ENCODE measurements at places on chromosomes 12 and 14.

DNA sequence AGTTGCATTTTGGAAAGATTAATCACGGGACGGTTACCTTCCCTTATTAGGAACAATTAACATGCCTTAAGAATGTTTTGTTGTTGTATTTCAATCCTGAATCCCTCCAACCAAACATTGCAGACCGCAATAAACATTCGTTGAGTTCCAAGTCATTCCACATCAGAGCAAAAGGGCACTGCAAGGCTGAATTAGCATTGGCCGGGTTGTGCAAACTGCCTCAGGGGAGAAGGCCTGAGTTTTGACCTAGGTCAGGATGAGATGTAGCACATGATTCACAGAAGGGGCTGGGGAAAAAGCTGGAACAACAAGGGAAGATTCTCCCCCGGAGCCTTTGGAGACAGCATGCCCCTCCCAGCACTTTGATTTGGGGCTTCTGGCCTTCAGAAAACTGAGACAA is 82.1 kb upstream of the BDKRB2 start:
- DNase-seq = peak; percentile 27

DNA sequence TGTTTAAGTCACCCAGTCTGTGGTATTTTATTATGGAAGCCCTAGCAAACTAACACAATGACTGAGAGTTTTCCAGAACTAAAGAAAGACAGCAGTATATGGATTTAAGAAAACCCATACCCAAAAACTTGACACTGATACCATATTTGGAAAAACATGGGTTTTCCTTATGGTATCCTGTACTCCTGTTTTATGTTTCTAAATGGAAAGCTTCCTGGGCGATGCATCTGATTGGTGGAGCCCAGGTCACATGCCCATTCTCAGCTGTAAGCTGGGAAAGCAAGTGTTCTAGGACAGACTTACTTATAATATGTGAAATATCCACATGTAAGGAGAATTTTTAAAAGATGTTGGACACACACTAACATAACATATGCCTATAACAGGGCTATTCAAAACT is 4.5 kb upstream of the RNASE4 start:
- no peak for DNase-seq

GRCh38 chr12:14910090-14910915 is 24.6 kb upstream of the MGP start:
- no peak for DNase-seq

- no peak for DNase-seq
Measured at GRCh38 chr12:55831447-55831815, 2.0 kb upstream of the DNAJC14 start.

DNA sequence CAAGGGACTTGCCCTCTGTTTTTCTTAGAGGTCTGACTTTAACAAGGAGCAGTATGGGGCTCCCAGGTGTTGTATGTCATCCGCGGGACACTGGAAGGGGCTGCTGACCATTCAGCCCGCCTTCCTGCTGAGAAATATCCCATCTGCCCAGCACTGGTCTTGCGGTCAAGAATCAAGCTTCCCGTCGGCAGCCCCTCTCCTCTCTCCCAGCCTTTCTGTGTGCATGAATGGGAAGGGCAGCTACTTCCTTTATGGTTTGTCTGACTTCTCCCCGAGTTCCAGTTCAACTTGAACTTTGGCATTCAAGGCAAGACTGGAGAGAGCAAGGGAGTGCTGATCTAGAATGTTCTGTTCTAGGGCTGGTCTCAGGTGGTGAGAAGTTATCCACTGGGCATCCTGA is 51.5 kb downstream of the PSMA6 start:
- no peak for DNase-seq

GRCh38 chr14:54893151-54893760 is 9.4 kb downstream of the GCH1 start:
- DNase-seq = no peak

DNA sequence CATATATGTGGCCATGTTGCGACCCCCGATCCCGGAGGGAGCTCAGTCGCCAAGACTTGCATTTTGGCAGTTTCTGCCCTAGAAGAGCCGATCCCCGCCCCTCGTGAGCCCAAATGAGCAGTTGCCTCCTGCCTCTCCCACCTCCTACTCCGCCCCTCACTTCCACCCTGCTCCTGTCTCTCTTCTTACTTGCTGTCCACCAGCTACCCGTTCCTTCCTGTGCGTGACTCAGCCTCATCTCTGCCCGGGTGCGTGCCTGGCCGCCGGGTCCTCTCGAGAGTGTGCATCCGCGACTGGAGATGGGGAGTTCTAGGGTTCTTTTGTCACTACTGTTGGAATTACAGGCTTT is 585 bp downstream of the GPATCH2L start:
- DNase-seq = peak; percentile 66

- no peak for DNase-seq
Measured at GRCh38 chr12:15644700-15645099, 144.5 kb downstream of the EPS8 start.

DNA sequence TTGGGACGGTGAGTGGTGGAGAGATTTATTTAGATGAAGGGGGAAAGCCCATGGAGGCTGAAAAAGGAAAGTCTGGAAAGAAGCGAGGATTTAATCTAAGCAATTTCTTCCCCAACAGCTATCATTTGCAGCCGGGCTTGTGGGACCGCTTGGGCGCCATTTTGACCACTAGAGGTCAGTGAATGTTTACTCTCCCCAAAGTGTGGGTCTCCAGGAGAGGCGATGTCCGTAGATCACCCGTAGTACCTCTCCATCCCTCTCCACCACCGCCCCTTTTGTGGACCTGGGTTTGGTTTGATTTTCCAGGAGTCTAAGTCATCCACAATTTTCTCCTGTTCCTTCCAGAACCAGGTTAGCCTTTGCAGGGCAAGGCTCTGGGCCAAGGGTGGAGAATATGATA is 91.2 kb upstream of the PARP11 start:
- DNase-seq = no peak

- DNase-seq = no peak
Measured at GRCh38 chr14:70340002-70340401, 19.5 kb downstream of the COX16 start.

DNA sequence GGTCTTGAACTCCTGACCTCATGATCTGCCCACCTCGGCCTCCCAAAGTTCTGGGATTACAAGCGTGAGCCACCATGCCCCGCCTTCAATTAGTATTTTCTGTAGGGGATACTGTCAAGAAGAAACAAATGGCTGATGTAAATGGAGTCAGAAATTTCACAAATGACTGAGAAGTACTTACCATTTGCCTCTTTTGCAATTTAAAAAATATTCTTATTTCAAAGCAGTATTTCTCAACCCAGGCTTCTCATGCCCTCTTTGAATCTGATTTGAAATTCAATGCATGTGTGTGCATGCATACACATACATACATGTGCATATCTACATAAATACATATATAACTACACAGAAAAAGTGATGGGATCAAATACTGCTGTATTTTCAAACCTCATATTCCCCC is 4.4 kb downstream of the PSMA6 start:
- no peak for DNase-seq

- no peak for DNase-seq
Measured at GRCh38 chr12:119877639-119877948, 474 bp upstream of the CIT start.

DNA sequence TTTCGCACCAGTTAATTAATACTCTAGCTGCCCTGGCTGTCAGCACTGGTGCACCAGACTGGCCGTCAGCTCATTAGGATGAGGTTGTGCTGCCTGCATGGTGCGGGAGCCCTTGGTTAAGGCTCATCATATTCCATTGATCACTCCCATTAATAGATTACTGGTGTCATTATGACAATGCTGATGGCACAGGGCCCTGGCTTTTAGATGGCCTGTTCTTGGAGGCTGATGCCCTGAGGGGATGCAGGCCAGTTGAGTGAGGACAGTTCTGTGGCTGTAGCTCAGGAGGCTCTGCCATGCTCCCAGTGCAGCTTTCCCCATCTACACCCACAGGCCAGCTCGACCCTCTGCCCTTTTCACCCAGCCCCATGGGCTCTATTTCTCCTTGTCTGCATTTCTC is 126.6 kb downstream of the PRMT8 start:
- DNase-seq = no peak

DNA sequence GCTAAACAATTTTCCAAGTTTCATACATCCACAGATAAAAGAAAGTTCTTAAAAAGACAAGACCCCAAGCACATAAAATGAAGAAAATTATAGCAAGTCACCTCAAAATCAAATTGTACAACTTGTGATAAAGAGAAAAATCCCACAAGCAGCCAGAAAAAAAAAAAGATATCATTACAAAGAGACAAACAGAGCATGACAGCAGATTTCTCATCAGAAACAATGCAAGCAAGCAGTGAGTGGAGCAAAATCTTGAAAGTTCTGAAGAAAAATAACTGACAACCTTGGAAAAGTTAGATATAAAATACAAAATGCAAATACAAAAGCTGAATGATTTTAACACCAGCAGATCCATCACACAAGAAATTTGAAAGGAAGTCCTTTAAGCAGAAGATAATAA is 194.5 kb upstream of the SOX5 start:
- no peak for DNase-seq

DNA sequence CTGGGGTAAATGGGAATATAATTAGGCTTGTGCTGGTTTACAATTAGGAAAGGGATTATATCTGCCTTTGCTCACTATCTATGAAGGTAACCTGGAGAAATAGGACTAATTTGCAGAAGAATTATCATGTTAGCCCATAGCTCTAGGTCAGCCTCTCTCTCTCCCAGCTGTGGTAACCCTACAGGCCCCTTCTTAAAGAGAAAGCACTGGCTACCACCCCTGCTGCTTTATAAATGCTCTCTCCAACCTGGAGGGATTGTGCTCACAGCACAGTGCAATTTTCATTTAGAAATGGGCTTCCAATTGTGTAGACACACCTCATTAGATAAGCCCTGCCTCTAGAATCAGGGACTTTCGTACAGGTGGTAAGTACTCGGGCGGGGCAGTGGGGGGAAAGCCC is 22.7 kb upstream of the MGST1 start:
- no peak for DNase-seq

DNA sequence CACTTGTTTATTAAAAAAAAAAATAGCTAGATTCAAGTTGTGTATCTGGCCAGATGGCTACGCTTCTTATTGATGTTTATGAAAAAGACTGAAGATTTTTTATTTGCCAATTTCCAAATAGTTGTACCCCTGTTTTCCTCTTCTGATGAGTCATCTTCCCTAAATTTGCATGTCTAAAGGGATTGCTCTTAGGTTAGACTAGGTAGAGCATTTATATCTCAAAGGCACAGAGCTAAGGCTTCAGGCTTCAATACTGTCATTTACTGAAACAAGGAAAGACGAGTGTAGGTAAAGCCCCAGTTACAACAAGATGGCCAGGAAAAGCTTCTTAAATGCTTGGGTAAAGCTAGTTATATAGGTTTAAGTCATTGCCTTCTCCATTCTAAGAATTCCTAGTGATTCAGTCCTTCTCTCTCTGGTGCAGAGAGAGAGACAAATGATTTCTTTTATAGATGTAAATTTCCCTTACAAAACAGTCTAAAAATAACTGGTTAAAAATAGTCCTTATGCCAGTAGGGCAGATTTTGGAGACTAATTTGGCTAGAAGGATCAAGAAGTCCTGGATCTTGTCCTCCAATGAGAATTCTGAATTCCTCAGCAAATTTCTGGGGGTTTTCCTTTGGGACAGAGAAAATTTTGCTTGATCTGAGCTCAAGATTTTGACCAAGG is 26.1 kb downstream of the LEMD3 start:
- no peak for DNase-seq

DNA sequence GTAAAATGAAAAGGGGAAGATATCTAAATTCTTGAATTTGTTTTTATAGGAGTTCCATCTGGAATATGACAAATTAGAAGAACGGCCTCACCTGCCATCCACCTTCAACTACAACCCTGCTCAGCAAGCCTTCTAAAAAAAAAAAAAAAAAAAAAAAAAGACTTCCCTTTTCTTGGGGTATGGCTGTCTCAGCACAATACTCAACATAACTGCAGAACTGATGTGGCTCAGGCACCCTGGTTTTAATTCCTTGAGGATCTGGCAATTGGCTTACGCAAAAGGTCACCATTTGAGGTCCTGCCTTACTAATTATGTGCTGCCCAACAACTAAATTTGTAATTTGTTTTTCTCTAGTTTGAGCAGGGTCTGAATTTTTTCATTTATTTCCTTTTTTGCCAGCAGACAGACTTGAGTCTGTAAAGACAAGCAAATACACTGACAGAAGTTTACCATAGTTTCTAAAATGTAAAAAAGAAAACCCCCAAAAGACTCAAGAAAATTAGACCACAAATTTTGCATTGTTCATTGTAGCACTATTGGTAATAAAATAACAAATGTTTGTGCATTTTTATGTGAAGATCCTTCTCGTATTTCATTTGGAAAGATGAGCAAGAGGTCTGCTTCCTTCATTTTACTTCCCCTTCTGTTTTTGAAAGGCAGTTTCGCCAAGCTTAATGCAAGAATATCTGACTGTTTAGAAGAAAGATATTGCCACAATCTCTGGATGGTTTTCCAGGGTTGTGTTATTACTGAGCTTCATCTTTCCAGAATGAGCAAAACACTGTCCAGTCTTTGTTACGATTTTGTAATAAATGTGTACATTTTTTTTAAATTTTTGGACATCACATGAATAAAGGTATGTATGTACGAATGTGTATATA is 12.1 kb upstream of the KCNMB4 start:
- no peak for DNase-seq

- no peak for DNase-seq
Measured at GRCh38 chr12:128794661-128795529, 28.9 kb downstream of the SLC15A4 start.

DNA sequence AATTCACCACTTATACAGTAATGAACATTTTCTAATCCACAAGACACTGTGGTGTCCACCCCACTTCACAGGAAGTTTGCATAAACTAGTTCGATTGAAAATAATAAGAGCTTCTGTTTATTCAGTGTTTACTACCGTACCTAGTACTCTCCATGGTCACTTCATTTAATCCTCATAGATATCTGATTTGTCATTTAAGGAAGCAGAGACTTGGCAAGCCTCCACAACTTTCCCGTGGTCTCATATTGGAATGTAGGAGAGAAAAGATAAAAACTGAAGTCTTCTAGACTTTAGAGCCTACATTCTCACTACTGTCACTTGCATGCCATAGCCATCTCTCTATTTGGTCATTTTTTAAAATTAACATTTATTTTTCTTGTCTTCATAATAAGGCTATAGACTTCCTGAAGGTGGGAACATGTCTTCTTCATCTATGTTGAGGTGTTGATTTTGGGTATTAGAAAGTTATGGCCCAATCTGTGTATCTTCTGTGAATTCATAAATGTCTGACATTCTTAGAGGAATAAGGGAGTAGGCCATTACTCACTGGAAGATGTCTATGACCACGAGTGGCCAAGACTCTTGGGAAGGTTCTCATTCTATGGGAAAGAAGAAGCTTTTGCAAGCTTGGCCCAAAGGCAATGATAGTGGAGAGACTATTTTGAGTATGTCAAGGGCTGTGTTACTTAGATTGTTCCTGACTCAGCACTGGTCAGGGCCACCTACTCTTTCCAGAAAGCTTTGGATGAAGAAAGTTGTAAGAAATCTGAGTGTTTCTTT is 423.7 kb downstream of the LRIG3 start:
- DNase-seq = no peak

- DNase-seq = no peak
Measured at GRCh38 chr14:71628433-71628832, 303.8 kb upstream of the RGS6 start.

- DNase-seq = no peak
Measured at GRCh38 chr12:97805146-97805545, 342.5 kb downstream of the RMST start.
